ENCODE measurements at places on chromosomes 11 and 22. TPM values are rescaled to one million over a fixed set of nuclear protein-coding genes. Genes with fewer than 3 reads are reported as not detected.

C11orf42 gene
- total RNA-seq = not detected

DNA sequence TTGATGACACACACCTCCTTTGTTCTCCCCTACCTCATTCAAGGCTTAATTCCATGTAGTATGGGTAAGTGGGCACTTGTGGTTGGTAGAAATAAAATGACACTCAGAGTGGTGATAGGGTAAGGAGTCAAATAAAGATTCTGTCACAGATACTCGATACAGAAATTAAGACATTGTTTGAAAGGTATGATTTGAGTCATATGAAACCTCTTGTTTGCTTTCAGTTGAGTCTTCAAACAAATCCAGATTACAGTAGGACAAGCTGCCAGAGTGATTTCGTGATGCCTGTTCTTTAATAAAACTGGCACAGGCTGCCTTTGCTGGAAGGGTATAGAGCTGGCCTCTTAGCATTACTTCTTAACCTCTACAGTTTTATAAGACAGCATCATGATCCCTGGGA lies 182.4 kb downstream of the SPON1 start:
- H3K4me3 ChIP-seq = no peak overlapping the region
- peak; percentile 48 for DNase-seq
- no peaks in the 10 kb centered on the region for H3K36me3 ChIP-seq
- no peaks in the 10 kb centered on the region for H3K4me1 ChIP-seq
- H3K27me3 ChIP-seq = peaks cover 10% of the 10 kb centered on the region
- H3K27ac ChIP-seq = no peak overlapping the region

DNA sequence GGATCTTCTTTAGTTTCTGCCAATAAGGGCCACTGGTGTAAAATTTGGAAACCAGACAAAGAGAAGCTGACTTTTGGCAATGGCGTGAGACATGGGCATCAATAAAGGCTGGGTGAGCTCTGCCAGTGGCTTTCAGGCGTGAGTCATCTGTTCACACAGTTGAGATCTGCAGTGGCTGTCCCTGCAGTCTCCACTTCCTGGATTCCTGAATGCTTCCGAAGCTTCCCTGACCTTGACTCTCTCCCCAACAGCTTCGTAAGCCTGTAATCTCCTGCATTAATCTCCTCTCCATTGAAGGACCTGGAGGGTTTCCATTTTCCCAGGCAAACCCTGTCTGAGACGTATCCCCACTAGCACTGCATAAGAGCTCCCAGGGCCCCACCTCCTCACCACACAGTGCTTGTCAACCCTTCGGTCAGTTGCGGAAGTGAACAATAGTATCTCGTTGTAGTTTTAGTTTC lies 574.7 kb downstream of the TBC1D22A start:
- DNase-seq = peak; percentile 48
- no peaks in the 10 kb centered on the region for H3K36me3 ChIP-seq
- no peak overlapping the region for H3K4me3 ChIP-seq
- peak overlapping the region; percentile 4 for H3K27ac ChIP-seq
- no peaks in the 10 kb centered on the region for H3K4me1 ChIP-seq

MMP12 gene
- total RNA-seq = not detected

DNA sequence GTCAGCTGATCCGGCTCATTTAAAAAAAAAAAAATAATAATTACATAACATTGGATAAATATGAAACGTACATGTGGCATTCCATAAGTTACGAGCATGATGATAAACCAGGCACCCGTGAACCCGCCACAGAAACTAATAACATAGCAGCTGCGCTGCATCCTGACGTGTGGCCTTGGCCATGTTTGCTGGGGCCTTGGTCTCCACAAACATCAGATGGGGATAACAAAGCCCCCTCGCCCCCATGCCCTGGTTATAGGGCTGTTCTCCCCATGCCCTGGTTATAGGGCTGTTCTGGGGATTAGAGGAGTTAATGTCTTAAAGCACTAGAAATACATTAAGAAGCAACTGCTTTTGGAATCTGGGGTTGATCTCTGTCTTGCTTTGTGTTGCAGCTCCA lies 36.7 kb downstream of the FLRT1 start:
- no peak overlapping the region for H3K27ac ChIP-seq
- H3K4me1 ChIP-seq = peaks cover 4% of the 10 kb centered on the region
- DNase-seq = no peak
- no peak overlapping the region for H3K4me3 ChIP-seq
- H3K27me3 ChIP-seq = no peaks in the 10 kb centered on the region

GRCh38 chr11:78189851-78190250 lies 1.1 kb downstream of the USP35 start:
- peaks cover 28% of the 10 kb centered on the region for H3K36me3 ChIP-seq
- DNase-seq = no peak
- H3K27me3 ChIP-seq = no peaks in the 10 kb centered on the region
- peak overlapping the region; percentile 99 for H3K4me3 ChIP-seq
- H3K27ac ChIP-seq = peak overlapping the region; percentile 90
- H3K4me1 ChIP-seq = peaks cover 65% of the 10 kb centered on the region

GRCh38 chr11:20158597-20159257 lies 1.5 kb downstream of the DBX1 start:
- H3K27me3 ChIP-seq = peaks cover 76% of the 10 kb centered on the region
- H3K27ac ChIP-seq = peak overlapping the region; percentile 22
- H3K36me3 ChIP-seq = peaks cover 11% of the 10 kb centered on the region
- DNase-seq = peak; percentile 66
- H3K4me1 ChIP-seq = peaks cover 20% of the 10 kb centered on the region
- H3K4me3 ChIP-seq = no peak overlapping the region

SCGB1C1 gene
- not detected for total RNA-seq

TREH gene
- total RNA-seq = not detected

DNA sequence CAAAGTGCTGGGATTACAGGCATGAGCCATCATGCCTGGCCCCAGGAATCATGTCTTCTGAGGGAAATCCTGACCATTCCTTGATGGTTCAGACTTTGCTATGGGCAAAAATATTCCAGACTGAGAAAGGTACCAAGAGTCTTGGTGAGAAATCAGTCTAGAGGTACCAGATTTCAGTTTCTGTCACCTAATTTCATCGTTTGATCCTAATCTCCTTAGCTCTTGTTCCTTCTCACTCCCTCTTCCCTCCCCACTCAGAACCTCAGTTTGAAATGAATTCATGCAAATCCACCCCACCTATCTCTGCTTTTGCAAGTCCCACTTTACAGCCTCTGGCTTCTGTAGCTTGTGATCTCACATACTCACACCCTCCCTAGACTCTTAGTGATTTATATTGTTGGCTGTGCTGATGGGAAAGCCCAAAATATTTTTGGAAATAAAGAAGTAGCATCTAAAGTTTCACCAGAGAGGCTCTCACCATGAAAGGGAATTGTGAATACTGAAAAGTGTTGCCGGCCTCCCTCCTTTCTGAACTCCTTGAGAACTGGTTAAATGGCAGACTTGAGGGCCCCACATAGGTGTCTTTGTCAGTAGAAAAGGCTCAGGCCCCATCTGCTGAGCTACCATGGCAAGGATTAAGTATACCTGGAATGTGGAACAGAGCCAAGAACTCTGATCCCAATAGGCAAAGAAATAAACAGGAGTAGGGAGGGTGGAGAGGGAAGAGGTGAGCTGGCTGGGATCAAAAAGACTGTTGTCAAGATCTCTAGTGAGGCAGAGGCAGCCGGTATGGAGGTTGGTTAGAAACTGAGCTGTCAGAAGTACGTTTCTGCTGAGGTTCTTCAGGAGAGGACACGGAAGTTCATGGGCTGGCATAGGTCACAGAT lies 190.5 kb upstream of the MTMR2 start:
- DNase-seq = no peak
- no peaks in the 10 kb centered on the region for H3K27me3 ChIP-seq
- peaks cover 21% of the 10 kb centered on the region for H3K4me1 ChIP-seq
- H3K27ac ChIP-seq = peak overlapping the region; percentile 68
- H3K36me3 ChIP-seq = peaks cover 17% of the 10 kb centered on the region

GAL3ST1 gene
- total RNA-seq = not detected

RFPL3 gene
- total RNA-seq = not detected

DNA sequence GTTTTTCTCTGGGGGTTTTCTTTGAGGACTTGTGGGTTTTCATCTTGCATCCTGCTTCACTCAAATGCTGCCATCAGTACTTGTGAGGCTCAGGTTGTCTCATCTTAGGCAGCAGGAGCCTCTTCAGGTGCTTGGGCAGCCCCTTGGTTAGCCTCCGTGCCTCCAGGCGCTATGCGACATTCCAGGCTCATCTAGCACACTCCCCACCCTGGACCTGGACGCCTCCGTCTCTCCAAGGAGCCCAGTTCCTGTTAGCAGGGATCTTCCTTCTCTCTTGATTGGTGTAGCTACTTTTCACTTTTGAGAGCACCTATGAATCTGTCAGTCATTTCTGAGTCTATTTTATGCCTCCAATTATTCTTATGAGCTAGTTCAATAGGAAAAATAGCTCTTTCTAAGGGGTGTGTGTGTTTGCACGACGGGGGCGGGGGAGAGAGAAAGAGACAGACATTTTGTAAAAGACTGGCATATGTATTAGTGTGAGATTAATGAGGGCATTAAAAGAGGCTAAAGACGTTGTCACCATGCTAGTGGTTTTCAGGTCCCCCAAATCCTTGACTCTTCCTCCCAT lies 7.8 kb downstream of the TUBA8 start:
- DNase-seq = no peak
- H3K27ac ChIP-seq = no peak overlapping the region
- no peaks in the 10 kb centered on the region for H3K36me3 ChIP-seq
- H3K4me1 ChIP-seq = peaks cover 20% of the 10 kb centered on the region
- no peak overlapping the region for H3K4me3 ChIP-seq

DNA sequence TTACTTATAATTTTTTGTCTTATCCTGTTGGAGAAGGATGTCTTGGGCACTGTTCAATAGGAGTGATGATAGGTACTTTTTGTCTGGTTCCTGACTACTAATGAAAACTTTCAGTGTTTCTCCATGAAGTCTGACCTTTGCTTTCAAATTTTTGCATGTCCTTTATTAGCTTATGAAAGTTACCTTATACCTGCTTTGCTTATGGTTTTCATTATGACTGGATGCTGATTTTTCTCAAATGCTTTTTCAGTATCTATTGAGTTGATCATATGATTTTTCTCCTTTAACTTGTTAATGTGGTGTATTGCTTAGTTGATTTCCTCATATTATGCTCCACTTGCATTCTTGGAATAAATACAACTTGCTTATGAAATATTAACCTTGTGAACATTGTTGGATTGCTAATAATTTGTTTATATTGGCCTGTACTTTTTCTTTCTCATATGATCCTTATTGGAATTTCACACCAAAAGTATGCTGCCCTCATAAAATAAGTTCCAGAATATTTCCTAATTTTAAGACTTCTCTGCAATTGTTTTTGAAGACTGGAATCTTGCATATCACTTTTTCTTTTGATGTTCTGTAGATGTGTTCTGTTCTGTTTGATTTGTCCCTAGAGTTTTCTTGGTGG lies 85.0 kb upstream of the SC5D start:
- H3K36me3 ChIP-seq = no peaks in the 10 kb centered on the region
- DNase-seq = no peak
- H3K4me1 ChIP-seq = peaks cover 2% of the 10 kb centered on the region
- no peak overlapping the region for H3K4me3 ChIP-seq
- peaks cover 38% of the 10 kb centered on the region for H3K27me3 ChIP-seq

GRCh38 chr22:23684026-23684425 lies 6.8 kb upstream of the RGL4 start:
- H3K27ac ChIP-seq = no peak overlapping the region
- DNase-seq = no peak
- H3K4me1 ChIP-seq = no peaks in the 10 kb centered on the region
- no peak overlapping the region for H3K4me3 ChIP-seq
- H3K27me3 ChIP-seq = no peaks in the 10 kb centered on the region

ACTN3 gene
- total RNA-seq = 0.07 TPM

- H3K27me3 ChIP-seq = no peaks in the 10 kb centered on the region
- DNase-seq = no peak
- H3K4me3 ChIP-seq = no peak overlapping the region
- no peaks in the 10 kb centered on the region for H3K36me3 ChIP-seq
- H3K4me1 ChIP-seq = no peaks in the 10 kb centered on the region
Measured at GRCh38 chr11:83744620-83745192, 458.5 kb upstream of the CCDC90B start.

- no peak overlapping the region for H3K27ac ChIP-seq
- H3K36me3 ChIP-seq = no peaks in the 10 kb centered on the region
- H3K4me1 ChIP-seq = peaks cover 2% of the 10 kb centered on the region
- H3K27me3 ChIP-seq = peaks cover 9% of the 10 kb centered on the region
- DNase-seq = no peak
Measured at GRCh38 chr11:86663761-86664160, 8.7 kb downstream of the ME3 start.

DNA sequence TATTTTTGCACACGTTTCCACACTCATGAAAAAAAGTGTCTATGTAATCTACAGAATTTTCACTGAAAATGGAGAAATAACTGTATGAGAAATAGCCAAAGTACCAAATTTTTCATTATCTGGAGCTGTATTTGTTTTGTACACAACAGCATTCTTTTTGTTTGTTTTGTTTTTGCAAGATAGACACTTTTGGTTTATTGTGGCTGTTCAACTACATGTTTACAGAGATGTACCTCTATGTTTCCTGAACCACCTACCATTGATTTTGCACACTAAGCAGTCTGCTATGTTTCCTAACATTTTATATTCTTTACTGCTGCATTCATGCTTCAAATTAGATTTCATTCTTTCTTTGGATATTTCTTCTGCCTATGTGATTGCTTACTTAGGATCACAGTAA lies 116.3 kb downstream of the ELP4 start:
- no peak overlapping the region for H3K27ac ChIP-seq
- H3K27me3 ChIP-seq = no peaks in the 10 kb centered on the region
- no peak overlapping the region for H3K4me3 ChIP-seq
- no peak for DNase-seq
- H3K4me1 ChIP-seq = no peaks in the 10 kb centered on the region
- H3K36me3 ChIP-seq = no peaks in the 10 kb centered on the region

- no peak for DNase-seq
- H3K27me3 ChIP-seq = no peaks in the 10 kb centered on the region
- peaks cover 71% of the 10 kb centered on the region for H3K36me3 ChIP-seq
- no peak overlapping the region for H3K4me3 ChIP-seq
- H3K27ac ChIP-seq = no peak overlapping the region
- peaks cover 26% of the 10 kb centered on the region for H3K4me1 ChIP-seq
Measured at GRCh38 chr11:88310246-88310645, 27.3 kb downstream of the CTSC start.

DNA sequence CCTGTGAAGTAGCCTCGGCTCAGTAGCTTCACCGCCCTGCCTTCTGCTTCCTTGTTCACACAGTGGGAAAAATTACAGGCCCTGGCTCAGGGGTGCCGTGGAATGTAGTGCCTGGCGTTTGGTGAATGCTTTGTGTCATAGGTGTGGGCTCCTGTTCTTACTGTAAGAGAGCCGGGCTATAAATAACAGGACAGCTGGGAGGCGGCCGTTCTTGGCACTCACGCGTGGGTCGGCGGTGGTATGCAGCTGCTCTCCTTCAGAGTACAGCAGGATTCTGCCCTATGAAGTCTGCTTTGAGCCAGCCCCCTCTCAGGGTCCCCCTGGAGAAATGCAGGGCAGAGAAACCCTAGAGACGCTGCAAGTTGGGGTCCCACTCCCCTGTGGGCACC lies 84.2 kb downstream of the CTTN start:
- peaks cover under 1% of the 10 kb centered on the region for H3K4me1 ChIP-seq
- DNase-seq = no peak
- no peak overlapping the region for H3K27ac ChIP-seq
- H3K4me3 ChIP-seq = no peak overlapping the region
- H3K36me3 ChIP-seq = no peaks in the 10 kb centered on the region
- H3K27me3 ChIP-seq = peaks cover 2% of the 10 kb centered on the region
